SK-MEL-5 (cell line): ENCODE measurements at places on chromosomes 4 and X.

DNA sequence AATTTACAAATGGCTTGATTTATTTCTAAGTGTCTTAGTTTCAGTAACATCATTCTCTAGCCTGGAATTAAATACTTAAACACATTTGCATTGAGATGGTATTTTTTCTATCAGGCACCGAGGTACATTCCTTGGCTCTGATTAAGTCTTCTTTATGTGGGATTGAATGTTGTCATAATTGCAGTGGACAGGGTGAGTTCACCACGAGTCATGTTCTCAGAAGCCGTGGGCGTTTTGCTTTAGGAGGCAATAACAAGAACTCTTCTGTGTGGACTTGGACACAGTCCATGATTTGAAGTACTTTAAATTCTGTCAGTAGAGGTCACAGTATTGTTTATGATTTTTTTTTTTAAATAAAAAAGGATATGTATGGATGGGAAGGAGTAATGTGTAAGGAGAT lies 57.1 kb upstream of the EFHC2 start:
- peak; percentile 84 for DNase-seq

DNA sequence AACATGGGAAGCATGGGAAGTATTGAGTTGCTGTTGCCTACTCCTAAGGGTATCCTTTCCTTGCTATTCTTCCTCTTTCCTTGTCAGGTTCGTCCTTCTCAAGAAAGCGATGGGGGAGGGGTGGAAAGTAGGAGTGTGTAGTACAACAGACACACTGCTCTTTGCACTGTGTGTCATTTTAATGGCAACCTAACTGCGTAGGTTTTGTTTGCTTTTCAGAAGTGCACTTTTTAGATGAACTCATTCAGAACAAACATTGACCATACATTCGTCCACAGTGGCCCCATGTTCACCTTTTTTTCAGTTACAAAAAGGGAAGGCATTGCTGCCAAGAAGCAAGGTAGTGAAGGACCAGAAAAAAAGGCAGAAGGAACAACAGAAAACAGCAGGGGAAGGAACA lies 10.2 kb upstream of the YIPF6 start:
- DNase-seq = no peak

GRCh38 chr4:95548738-95549245 lies at the start of gene UNC5C:
TSS of gene UNC5C (minus strand) at chr4:95548973.
- peak; percentile 50 for DNase-seq

DNA sequence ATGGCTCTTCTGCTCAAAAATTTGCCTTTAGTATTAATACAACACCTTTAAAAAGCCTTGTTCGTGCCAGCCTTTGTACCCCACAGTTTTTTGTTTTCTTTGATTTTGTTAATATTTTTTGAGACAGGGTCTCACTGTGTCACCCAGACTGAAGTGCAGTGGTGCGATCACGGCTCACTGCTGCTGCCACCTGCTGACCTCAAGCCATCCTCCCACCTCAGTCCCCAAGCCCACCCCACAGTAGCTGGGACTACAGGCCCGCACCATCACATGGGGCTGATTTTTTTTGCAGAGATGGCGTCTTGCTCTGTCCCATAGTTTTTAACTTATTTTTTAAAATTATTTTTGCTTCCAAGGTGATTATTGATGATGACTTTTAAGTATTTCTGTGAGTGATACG lies 134.0 kb downstream of the HTR2C start:
- no peak for DNase-seq

- no peak for DNase-seq
These were observed 1448.8 kb downstream of the TECRL start for GRCh38 chr4:62960415-62960814.

DNA sequence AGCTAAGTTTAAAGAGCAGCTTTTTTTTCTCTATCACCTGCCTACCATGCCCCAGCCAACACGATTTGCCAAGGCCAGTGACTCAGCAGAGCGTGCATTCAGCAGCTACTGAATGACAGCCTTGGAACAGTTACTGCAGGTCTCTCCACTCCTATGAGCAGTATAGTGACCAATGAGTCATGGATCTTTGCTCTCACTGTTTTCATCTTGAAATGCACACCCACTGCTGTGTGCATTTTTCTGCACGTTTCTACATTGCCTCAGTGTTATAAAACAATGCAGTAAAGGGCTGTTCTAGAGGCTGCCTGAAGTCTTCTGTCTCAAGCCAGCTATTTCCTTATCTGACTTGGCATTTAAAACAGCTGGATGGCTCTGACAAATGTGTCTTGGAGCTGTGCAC lies 66.0 kb upstream of the C4orf54 start:
- DNase-seq = peak; percentile 84

DNA sequence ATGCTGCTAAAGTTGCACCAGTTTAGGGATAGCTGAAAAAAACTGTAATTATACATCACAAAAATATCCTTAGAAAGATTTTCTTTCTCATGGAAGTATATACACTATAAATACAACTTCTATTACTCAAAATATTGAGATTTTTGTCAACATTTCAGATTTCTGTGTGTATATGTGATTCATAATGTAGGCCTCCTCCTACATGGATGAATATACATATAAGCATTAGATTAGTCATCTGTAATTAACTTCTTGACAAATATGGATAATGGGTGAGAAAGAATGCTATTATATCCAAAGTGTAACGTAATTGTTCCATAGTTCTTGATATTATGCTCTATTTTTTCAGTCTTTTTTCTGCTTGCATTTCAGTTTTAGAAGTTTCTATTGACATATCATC lies 124.9 kb downstream of the CBLL2 start:
- no peak for DNase-seq

DNA sequence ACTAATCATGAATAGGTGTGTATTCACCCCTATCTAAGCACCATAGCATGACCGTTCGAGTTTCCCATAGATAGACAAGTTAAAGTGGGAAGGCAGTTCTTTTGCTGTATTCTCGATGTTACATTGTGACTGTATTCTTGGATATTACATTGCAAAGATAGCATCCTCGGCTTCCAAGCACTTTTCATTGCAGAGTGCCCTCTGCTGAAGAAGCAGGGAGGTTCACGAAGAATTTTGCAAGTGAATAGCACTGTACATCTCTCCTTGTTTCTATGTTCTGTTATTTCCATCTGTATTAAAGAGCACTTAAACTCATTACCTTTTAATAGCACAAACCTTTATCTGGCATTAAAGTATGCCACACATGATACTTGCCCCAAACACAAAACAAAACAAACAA lies 426.7 kb upstream of the ARX start:
- DNase-seq = peak; percentile 17

- DNase-seq = no peak
These were observed 183.4 kb upstream of the FAM241A start for GRCh38 chr4:111961809-111962208.

- DNase-seq = no peak
These were observed 147.3 kb downstream of the PCDH7 start for GRCh38 chr4:30867427-30867826.

GRCh38 chr4:150259861-150260567 lies 181.8 kb downstream of the DCLK2 start:
- DNase-seq = no peak

DNA sequence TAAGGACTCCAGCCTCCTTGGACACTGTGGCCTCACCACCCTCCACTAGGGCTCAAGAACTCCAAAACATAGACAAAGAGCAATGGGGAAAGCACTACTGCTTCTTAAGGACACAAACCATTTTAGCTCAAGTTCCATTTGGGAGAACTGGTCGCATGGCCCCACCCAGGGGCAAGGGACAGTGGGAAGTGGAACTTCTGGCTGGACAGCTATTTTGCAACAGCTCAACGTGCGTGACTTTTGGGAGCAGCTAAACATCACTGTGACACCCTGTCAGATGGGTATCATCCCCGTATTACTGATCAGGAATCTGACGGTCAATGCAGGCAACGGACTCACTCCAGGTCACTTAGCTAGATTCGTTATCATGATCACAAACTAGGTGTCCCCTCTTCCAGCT lies 9.0 kb upstream of the GLOD5 start:
- DNase-seq = no peak

DNA sequence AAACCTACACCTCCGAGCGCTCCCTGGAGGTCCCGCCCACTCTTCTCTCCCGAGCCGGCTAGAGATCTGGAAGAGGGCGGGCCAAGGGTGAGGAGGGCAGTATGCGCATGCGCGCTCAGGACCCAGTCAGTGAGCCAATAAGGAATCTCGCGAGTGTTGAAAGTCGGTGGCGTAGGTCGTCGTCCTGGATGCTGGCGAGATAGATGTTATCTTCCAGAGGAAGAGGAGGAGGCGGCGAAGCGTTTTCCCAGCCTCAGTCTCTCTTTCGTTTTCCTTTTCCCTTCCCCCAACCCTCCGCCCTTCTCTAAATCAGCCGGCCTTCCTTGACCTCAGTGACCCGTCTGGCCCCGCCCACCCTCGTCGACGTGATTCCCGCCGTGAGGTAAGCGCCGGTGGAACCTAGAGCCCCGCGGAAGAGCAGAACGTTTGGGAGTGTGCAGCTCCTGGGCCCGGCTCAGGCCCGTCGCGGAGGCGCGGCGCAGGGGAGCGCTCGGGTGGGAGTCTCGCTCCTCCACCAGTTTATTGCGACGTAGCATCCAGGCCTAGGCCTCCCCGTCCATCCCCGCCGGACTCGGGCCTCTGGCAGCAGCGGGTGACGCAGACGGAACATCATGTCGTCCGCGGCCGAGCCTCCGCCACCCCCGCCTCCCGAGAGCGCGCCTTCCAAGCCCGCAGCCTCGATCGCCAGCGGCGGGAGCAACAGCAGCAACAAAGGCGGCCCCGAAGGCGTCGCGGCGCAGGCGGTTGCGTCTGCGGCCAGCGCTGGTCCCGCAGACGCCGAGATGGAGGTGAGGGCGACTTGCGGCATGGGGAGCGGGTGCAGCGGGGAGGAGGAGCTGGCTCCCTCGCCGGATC lies at the start of gene SMARCA5:
SMARCA5 (plus strand) TSS at position 389 of the 855 bp plus-strand sequence; CDS start at position 612, 223 bp downstream.
- DNase-seq = peak; percentile 97

- no peak for DNase-seq
These were observed 65.3 kb downstream of the CASP3 start for GRCh38 chr4:184583738-184584502.

DNA sequence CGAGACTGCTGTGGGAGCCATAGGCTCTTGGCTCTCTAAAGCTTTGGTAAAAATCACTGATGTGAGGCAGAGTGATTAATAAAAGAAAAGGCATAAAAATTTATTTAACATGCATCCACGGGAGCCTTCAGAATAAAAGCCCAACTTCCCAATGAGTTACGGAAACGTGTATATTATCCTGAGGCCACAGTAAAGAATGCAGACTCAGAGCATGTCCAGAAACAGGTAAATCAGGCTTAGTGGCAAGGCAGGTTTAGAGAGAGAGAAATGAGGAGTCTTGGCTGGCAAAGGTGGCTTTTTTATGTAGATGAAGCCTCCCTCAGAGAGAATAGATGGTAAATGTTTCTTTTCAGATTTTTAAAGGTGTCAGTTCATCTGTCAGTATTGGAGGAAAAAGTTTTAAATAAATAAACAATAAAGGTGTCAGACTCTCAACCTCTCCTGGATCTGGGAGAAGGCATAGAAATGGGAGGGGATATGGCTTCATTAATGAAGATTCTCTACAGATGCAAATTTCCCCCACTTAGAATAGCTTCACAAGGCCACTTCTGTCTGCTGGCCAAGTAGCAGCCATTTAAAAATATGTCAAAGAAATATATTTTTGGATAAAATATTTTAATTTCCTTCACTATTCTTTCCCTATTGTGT lies 24.0 kb downstream of the C4orf51 start:
- no peak for DNase-seq

GRCh38 chr4:150209140-150209829 lies 131.0 kb downstream of the DCLK2 start:
- peak; percentile 67 for DNase-seq

- DNase-seq = no peak
These were observed 106.1 kb downstream of the UCHL1 start for GRCh38 chr4:41362621-41363383.

DNA sequence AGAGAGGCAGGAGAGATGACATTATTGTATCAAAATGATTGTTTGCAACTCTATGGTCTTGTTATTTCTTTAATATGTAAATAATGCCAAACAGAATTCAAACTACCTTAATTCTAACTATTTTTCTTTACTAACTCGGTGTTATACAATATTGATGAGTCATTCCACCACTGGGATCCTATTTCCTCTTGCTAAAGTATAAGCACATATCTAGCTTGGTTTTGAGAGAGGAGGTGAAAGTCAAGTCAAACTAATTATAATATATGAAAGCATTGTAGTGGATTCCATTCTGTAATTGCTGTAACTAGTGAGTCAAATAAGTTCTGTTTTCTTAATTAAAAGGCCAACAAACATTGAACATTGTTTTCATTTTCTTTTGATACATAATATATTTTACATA lies 837.6 kb downstream of the PDHA2 start:
- DNase-seq = no peak

- DNase-seq = no peak
These were observed 453.9 kb downstream of the GPAT3 start for GRCh38 chr4:83989835-83990234.

- DNase-seq = no peak
These were observed 244.7 kb downstream of the PACRGL start for GRCh38 chr4:20944961-20945360.

DNA sequence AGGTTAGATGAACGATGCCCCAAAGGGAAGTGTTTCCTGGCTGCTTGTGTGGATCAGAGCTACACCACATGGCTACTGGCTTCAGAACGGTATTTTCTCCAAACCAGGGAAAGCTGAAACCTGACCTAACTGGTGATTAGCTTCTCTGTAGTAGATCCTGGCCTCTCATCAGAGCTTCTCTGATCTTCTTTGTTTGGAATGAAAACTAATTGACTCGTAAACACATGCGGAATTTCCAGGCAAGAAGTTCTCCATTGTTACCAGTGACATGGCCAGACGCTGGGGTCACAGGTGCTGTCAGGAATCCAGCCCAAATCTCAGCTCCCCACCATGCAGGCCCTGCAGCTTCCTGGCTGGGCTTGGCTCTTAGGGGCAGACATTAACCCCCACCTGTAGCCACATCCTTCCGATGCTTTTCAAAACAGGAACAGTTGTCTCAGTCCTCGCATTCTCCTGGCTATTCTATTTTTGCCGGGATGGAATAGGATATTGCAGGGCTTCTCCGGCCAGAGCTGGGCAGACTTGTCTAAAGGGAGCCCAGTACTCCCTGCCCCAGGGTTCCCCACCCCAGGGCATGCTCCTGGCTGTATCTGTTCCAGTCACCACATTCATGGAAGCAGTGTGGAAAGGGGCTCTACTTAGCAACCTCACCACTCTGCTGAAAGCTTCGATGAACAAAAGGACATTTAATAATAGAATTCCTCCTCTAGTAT lies 305.4 kb upstream of the F9 start:
- DNase-seq = no peak

GRCh38 chr4:41320278-41320677 lies 63.5 kb downstream of the UCHL1 start:
- DNase-seq = no peak
